ENCODE measurements at places on chromosomes 1 and 21. TPM values are rescaled to one million over a fixed set of nuclear protein-coding genes. Genes with fewer than 3 reads are reported as not detected.

LCK gene
- 0.49 TPM for total RNA-seq

- DNase-seq: no peak
Observed at GRCh38 chr1:60670302-60670701, 412.1 kb upstream of the NFIA start.

DNA sequence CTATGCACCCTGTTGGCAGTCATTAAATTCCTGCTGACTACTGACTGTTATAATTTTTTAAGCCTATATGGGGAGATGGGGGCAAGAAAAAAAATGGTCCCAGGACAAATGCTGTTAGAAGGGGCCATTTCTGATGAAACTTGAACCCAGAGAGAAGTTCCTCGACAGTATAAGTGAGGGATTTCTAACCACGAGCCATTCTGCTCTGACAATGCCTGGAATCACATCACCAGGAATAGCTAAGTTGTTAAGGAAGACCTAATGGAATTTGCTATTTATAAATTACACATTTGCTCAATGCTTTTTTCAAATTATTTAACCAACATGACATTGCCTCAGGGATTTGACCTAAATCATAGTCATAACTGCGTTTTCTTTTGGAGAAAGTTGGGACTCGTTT is 55.2 kb downstream of the LHX9 start:
- DNase-seq: no peak

ARL8A gene
- 26.1 TPM for total RNA-seq

AK5 gene
- total RNA-seq: 1.9 TPM

GRCh38 chr1:206081856-206082255 is 28.9 kb downstream of the RHEX start:
- DNase-seq: no peak
